ENCODE measurements at places on chromosomes 6 and 20. TPM values are rescaled to one million over a fixed set of nuclear protein-coding genes. Genes with fewer than 3 reads are reported as not detected.

Gene SLC22A16
- 25.0 TPM for total RNA-seq

Gene SLC32A1
- total RNA-seq = 0.55 TPM

Gene ISM1
- 0.50 TPM for total RNA-seq

Gene SAYSD1
- total RNA-seq = 57.2 TPM

Gene NFKBIL1
- total RNA-seq = 55.3 TPM

GRCh38 chr6:145761584-145761983 is 26.3 kb upstream of the EPM2A start:
- DNase-seq = no peak
- H3K27me3 ChIP-seq = no peaks in the 10 kb centered on the region
- H3K4me1 ChIP-seq = no peaks in the 10 kb centered on the region
- H3K36me3 ChIP-seq = no peaks in the 10 kb centered on the region

DNA sequence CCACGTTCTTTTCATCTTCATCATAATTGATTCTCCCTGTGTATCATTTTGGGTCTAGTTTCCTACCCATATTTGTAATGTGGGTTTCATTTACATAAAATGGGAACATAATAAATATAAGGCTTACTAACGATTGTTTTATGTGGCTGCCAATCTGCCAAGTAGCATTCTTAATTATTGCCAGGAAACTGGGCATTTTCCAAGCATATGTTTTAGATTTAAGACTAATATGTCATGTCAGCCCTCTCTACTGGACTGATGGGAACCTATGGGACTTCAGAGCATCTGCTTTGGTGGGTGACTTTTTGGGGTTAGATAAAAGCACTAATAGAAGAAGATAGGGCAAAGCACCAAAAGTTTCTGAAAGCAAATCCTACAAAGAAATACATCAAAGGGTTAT is 157.5 kb downstream of the TBX18 start:
- no peaks in the 10 kb centered on the region for H3K4me1 ChIP-seq
- H3K27me3 ChIP-seq = no peaks in the 10 kb centered on the region
- DNase-seq = no peak
- no peaks in the 10 kb centered on the region for H3K36me3 ChIP-seq
- H3K27ac ChIP-seq = no peak overlapping the region
- no peak overlapping the region for H3K4me3 ChIP-seq

- H3K27ac ChIP-seq = no peak overlapping the region
- no peak overlapping the region for H3K4me3 ChIP-seq
- H3K27me3 ChIP-seq = no peaks in the 10 kb centered on the region
- DNase-seq = no peak
- H3K4me1 ChIP-seq = peaks cover 5% of the 10 kb centered on the region
Measured at GRCh38 chr20:50260479-50261221, 70.0 kb downstream of the CEBPB start.

DNA sequence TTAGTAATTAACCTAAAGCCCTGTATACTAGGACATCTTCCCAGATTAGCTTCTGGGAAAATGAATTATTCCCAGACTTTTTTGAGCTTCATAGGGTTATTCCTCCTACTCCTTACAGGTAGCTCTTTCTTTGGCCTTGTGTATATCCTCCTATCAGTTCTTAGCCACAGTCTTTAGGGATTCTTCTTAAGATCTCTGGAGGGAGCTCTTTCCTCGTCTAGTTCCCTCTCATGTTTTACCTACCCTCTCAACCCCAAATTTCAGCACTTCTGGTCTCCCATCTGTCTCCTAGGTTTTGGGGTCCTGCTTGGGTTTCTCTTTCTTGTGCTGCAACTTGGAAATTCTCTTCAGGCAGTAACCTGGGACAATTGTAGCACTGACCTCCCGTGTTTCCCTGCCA is 46.4 kb upstream of the SLC35B3 start:
- H3K36me3 ChIP-seq = no peaks in the 10 kb centered on the region
- no peaks in the 10 kb centered on the region for H3K4me1 ChIP-seq

- H3K4me3 ChIP-seq = no peak overlapping the region
- no peaks in the 10 kb centered on the region for H3K27me3 ChIP-seq
- no peak overlapping the region for H3K27ac ChIP-seq
- H3K4me1 ChIP-seq = peaks cover 6% of the 10 kb centered on the region
- H3K36me3 ChIP-seq = no peaks in the 10 kb centered on the region
Measured at GRCh38 chr6:157595768-157596167, 214.8 kb downstream of the ZDHHC14 start.

DNA sequence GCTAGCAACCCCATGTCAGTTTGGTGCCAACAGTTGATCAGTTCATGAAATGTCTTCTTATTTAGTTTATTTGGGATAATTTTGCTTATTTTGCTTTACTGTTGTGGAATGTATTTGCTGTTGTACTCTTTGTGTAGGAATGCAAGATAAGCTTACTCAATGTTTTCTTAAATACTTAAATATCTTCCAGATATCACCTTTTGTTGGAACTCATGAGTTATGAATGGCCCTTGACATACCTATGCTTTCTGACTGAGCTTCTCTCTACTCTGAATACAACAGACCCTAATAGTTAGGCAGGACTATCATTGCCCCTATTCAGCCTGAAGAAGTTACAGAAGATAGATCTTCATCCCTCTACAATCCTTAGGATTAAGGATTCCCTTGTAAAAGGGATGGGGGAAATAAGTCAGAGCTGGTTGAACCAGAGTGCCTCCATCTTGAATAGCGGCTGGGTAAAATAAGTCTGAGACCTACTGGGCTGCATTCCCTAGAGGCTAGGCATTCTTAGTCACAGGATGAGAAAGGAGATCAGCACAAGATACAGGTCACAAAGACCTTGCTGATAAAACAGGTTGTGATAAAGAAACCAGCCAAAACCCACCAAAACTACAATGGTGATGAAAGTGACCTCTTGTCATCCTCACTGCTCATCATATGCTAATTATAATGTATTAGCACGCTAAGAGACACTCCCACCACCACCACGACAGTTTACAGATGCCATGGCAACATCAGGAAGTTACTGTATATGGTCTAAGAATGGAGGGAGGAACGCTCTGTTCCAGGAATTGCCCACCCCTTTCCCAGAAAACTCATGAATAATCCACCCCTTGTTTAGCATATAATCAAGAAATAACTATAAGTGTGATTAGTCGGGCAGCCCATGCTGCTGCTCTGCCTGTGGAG is 196.9 kb downstream of the AKAP7 start:
- no peak overlapping the region for H3K27ac ChIP-seq
- DNase-seq = no peak
- no peaks in the 10 kb centered on the region for H3K36me3 ChIP-seq
- H3K27me3 ChIP-seq = no peaks in the 10 kb centered on the region
- H3K4me3 ChIP-seq = no peak overlapping the region

DNA sequence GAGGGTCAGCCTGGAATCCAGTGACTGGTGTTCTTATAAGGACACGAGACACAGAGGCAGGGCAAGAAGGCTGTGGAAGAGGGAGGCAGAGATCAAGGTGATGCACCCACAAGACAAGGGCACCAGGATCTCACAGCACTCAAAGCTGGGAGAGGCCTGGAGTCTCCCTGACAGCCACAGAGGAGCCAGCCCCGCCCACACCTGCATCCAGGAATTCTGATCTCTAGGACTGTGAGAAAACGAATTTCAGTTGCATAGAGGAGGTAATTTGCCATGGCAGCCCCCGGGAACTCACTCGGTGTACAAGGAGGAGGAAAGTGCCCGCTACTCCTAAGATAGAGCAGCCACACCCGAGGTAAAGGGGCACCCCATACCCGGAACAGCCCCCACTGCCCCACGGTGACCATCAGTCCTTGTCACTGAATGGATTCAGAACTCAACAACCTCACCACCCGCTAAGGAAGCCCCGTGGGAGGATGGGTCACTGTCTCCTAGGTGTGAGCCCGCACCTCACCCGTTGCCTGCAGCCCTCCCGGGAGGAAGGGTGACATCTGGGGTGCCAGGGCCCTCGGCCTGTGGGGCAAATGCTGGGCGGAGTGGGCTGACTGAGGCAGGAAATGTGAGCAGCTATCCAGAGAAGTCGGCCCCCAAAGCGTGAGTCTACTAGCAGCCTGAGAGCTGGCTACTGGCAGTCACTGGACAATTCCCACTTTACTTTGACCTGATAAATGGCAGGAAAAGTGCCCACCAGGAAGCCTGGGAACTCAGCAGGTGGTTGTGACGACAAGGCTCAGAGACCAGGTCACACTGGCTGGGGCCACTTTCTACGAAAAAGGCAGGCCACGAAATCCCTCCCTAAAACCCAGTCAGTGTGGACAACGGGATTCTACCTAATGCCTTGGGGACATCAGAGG is 22.4 kb downstream of the DLL1 start:
- no peaks in the 10 kb centered on the region for H3K27me3 ChIP-seq
- no peak overlapping the region for H3K4me3 ChIP-seq
- no peak for DNase-seq
- no peaks in the 10 kb centered on the region for H3K36me3 ChIP-seq
- H3K27ac ChIP-seq = no peak overlapping the region

DNA sequence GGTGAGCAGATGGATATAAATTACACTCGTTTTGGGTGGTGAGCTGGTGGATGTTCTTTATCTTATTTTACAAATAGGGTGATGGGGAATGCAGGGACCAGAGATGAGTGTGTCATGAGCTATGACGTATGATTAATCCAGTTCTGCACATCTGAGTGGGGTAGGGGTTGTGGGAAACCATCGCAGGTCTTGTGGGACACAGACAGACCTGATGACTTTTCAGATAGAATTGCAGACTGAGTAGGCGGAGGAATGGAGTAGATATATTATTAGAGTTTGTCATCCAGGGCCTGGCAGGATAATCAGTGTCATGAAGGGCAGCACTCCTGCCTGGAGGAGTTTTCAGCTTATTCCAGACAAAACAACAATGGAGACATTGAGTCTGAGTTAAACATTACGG is 12.9 kb upstream of the DSP start:
- no peaks in the 10 kb centered on the region for H3K36me3 ChIP-seq
- H3K27ac ChIP-seq = no peak overlapping the region
- H3K4me1 ChIP-seq = no peaks in the 10 kb centered on the region
- no peaks in the 10 kb centered on the region for H3K27me3 ChIP-seq

- no peak for DNase-seq
- H3K27ac ChIP-seq = no peak overlapping the region
- H3K27me3 ChIP-seq = no peaks in the 10 kb centered on the region
- no peaks in the 10 kb centered on the region for H3K36me3 ChIP-seq
- no peak overlapping the region for H3K4me3 ChIP-seq
- H3K4me1 ChIP-seq = no peaks in the 10 kb centered on the region
Measured at GRCh38 chr6:87875781-87876180, 171.9 kb upstream of the SPACA1 start.

DNA sequence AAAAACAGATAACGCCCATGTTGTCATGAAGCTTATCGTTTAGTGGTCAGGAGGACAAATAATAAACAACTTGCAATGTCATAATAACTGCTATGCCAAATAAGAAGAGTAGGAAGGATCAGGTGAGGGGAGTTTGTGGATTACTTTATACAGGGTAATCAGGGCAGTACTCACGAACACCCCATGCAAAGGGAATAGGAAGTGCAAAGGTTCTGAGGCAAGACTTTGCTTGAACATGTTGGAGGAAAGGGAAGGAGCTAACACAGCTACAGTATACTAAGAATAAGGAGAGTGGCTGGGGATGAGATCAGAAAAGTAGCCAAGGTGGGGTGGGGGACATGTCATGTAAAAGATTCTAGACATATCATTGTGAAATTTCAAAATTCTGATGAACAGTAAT is 292.0 kb upstream of the RUNX2 start:
- no peak overlapping the region for H3K27ac ChIP-seq
- H3K36me3 ChIP-seq = no peaks in the 10 kb centered on the region
- no peaks in the 10 kb centered on the region for H3K27me3 ChIP-seq
- H3K4me3 ChIP-seq = no peak overlapping the region
- no peak for DNase-seq

- no peak overlapping the region for H3K27ac ChIP-seq
- no peaks in the 10 kb centered on the region for H3K27me3 ChIP-seq
- H3K4me1 ChIP-seq = no peaks in the 10 kb centered on the region
- H3K4me3 ChIP-seq = no peak overlapping the region
Measured at GRCh38 chr6:5490501-5491069, 229.3 kb downstream of the FARS2 start.

- no peak for DNase-seq
- H3K36me3 ChIP-seq = no peaks in the 10 kb centered on the region
- H3K27ac ChIP-seq = no peak overlapping the region
- H3K27me3 ChIP-seq = no peaks in the 10 kb centered on the region
- no peak overlapping the region for H3K4me3 ChIP-seq
- H3K4me1 ChIP-seq = no peaks in the 10 kb centered on the region
Measured at GRCh38 chr6:41187924-41188886, 12.7 kb downstream of the TREML2 start.

DNA sequence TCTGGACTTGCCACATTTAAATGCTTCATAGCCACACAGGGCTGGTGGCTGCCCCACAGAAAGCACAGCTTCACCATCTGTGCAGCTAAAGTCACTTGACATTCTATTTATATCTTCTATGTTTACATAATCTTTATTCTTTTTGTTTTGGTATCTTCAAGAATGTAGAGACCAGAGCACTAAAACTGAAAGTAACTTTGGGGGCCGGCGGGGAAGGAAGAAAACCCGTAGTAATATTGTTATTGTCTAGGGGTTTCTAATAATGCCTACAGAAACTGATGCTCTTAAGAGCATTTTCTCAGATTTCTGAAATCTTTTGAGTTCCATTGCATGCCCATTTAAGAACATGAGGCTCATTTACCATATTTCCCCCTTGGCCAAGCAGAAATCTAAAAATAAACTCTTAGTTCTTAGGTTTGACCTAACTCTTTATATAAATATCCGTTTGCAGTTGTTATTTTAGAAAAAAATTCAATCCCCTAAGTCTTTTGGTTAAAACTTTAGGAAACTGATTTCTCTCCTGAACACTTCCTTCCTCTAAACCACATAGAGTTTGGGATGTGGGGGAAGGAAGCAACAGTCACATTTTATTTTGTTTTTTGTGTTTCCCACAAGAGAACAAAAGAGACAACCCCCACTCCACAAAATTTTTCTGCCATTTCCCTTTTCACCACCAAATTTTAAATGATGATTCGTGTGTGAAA is 207.6 kb downstream of the OGFRL1 start:
- no peaks in the 10 kb centered on the region for H3K27me3 ChIP-seq
- no peaks in the 10 kb centered on the region for H3K4me1 ChIP-seq
- no peak for DNase-seq

- DNase-seq = peak; percentile 67
- no peak overlapping the region for H3K27ac ChIP-seq
- no peaks in the 10 kb centered on the region for H3K27me3 ChIP-seq
- no peak overlapping the region for H3K4me3 ChIP-seq
Measured at GRCh38 chr6:21935561-21936028, 342.0 kb downstream of the SOX4 start.

DNA sequence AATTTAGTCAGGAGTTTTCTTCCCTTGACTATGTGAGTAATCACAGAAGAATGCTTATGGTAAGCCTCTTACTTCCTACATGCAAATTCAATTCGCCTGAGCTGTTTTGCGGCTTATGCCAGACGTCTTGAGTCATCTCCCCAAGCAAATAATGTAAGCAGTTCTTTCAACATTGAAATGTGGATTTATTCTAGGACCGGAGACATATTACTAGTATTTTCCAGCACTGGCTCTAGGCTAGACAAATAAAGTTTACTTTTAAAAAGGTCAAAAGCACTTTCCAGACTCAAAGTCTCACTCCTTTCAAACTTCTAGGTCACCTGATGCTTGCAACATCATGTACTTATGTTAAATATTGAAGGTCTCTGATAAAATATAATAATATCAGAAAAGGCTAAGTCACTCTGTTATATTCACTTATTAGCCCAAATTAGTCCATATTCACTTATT is 38.1 kb upstream of the NOX3 start:
- H3K27ac ChIP-seq = no peak overlapping the region
- no peak overlapping the region for H3K4me3 ChIP-seq
- H3K4me1 ChIP-seq = peaks cover 9% of the 10 kb centered on the region
- no peaks in the 10 kb centered on the region for H3K36me3 ChIP-seq
- DNase-seq = no peak

GRCh38 chr6:147724454-147724853 is 216.0 kb downstream of the SAMD5 start:
- peaks cover 9% of the 10 kb centered on the region for H3K4me1 ChIP-seq
- DNase-seq = no peak
- no peaks in the 10 kb centered on the region for H3K27me3 ChIP-seq
- H3K36me3 ChIP-seq = no peaks in the 10 kb centered on the region
- H3K4me3 ChIP-seq = no peak overlapping the region

Measured in testis (tissue), 5 donors.